Activated naive CD4-positive, alpha-beta T cell treated with anti-CD3 and anti-CD28 coated beads, Interleukin-2, amount 50 U/mL, for 72 hours (primary cell): ENCODE measurements at places on chromosomes 7 and 10.

- DNase-seq = no peak
These were observed 2.9 kb downstream of the AS3MT start for GRCh38 chr10:102872163-102872562.

DNA sequence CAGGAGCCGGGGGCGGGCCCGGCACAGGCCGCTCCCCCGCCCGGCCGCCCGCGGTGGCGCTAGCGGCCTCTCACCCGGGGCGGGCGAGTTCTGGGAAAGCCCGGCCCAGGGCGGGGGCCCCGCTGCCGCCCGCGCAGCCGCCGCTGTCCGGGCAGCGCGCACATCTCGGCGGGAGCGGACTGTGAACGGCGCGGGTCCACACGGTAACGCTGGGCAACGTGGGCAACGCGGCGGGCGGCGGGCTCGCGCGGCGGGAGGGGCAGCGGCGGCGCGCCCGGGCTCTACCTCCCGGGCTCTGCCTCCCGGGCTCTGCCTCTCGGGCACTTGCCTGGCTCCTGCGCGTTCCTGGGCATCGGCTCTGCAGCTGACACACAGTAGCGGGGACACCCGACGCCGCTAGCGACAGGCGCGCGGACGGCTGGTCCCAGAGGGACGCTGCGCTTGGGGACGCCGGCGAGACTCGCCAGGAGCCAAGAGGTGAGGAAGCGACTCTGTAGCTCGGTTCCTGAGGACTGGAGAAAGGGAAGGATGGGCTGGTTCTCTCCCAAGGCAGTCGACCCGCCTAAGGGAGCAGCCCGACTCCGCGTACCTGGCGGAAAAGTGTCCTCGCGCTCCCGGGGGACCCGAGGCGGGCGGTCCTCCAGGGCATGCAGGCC, at the start of gene PLCE1:
Gene PLCE1, plus strand, starts transcription at position 150 of the 656 bp plus-strand sequence. CDS start 37,116 bp downstream, outside the sequence.
- peak; percentile 16 for DNase-seq

GRCh38 chr10:129660569-129660968, 193.5 kb downstream of the MGMT start:
- DNase-seq = no peak

- DNase-seq = no peak
These were observed 127.0 kb downstream of the CCNY start for GRCh38 chr10:35463105-35463867.

DNA sequence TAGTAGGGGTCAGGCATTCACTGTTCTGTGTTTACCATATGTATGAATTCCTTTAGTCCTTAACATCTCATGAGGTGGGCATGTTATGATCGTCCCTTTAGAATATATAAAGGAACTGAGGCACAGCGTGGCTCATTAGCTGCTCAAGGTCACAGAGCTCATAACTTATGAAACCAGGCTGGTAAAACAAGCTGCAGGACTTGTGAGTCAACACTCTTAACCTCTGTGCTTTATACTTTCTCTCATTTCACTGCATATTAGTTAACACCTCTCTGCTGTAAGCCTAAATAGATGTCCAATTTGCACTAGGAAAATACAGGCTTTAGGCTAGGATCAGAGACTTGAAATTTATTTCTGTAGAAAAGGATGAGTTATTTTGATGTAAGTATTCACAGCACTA, 180.3 kb upstream of the HDAC9 start:
- DNase-seq = no peak

DNA sequence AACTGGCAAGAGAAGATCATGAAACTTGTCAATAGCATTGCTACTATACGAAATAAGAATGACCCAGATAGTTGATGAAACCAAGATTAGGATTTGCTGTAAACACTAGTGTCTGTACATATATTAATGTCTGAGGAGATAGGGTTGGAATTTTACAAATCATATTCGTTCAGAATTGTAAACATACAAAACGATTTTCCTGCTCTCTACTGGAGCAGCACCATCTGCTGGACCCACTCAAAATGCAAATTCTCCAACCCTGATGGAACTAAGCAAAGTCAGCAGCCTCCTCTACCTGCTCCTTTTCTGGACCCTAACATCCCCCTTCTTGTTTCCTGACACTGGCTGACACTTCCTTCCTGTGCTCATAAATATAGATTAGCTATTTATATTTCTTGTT, 29.4 kb upstream of the SGMS1 start:
- DNase-seq = no peak

DNA sequence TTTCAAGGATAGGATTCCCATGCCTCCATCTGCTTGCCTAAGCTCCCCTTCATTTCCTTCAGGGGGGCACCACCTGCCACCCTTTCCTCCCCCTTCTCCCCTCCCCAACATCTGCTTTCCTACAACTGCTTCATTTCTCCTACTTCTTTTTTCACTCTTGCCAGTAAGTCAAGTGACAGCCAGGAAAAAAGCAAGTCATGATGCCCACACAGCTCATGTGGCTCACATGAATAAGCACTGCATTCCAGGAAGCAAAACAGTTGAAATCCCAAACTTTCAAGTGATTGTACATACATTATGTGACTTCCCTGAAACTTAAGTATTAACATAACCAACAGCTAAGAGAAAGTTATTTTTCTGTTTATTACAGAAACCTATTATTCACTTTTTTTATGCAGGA, 78.6 kb downstream of the TNS3 start:
- no peak for DNase-seq

GRCh38 chr10:35470925-35471315, 134.2 kb upstream of the GJD4 start:
- no peak for DNase-seq

- no peak for DNase-seq
These were observed 32.7 kb downstream of the EEPD1 start for GRCh38 chr7:36185756-36186155.

- no peak for DNase-seq
These were observed 141.4 kb downstream of the PLPP4 start for GRCh38 chr10:120598386-120598785.

DNA sequence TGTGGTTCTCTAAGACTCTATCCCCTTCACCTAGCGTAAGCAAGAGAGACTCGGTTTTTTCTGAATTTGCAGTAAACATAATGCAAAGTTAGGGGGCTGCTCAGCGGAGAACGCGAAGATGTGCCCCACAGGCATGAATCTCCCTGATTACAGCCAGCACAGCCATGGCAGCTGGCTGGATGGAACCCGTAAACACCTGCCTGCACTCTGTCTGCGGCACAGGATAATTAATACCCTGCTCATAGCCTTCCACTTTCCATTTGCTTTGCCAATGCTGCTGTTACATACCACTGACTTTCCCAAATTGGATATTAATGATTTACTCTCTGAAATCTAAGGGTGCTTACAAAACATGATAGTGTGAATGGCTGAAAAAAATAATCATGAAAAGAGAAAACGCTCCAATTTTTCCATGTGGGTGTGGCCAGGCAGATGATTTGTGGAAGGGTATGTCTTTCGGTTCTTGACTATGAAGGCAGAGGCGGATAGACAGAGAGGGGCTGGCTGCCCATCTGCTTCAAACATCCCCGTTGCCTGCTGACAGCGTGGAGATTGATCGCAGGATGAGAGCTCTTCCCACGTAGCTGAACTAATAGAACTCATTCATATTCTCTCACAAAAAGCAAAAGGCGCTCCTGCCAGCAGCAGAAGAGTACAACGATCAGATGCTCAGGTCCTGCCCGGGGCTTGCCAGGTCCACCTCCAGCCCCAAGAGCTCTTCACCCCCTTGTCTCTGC, 193.2 kb upstream of the GHITM start:
- DNase-seq = no peak

DNA sequence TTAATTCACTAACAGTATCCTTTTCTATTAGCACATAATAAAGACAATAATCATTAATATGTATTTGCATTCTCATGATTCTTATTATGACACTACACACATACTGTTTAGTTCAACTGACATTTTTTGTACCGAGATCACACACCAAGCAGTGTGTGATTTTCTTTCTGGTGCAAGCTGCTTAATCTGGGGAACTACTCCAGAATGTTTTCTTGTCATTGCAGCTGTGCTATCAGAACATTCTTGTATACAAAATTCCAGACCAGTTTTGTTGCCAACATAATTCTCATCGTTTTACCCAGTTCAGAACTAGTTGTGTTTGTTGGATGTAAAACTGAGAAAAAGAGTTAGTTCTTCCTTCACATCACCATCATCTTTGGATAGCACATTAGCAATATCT, 37.4 kb downstream of the VKORC1L1 start:
- no peak for DNase-seq

- no peak for DNase-seq
These were observed 47.2 kb downstream of the OSBPL3 start for GRCh38 chr7:24932815-24933214.

- DNase-seq = no peak
These were observed 154.2 kb downstream of the TSPAN12 start for GRCh38 chr7:120703585-120704240.

DNA sequence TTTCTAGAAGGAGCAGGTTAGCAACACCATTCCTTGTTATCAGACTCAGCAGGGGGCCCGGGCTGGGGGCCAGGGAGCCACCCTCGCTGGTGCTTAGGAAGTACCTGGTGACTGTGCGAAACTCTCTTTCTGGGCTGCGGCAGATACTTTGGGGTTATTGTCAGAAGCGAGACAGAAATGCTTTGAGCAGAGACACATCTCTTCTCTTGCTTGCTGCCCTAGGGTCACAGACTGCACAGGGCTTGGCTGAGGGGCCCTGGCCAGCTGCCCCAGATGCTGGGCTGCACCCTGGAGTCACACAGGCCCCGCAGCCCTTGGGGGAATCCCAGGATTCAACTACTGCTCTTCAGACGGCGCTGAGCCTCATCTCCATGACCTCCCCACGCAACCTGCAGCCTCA, 91.9 kb downstream of the WDFY4 start:
- DNase-seq = no peak

GRCh38 chr7:77985974-77986339, 187.4 kb downstream of the PHTF2 start:
- DNase-seq = no peak

- no peak for DNase-seq
These were observed 34.0 kb downstream of the PSAP start for GRCh38 chr10:71816936-71817618.

DNA sequence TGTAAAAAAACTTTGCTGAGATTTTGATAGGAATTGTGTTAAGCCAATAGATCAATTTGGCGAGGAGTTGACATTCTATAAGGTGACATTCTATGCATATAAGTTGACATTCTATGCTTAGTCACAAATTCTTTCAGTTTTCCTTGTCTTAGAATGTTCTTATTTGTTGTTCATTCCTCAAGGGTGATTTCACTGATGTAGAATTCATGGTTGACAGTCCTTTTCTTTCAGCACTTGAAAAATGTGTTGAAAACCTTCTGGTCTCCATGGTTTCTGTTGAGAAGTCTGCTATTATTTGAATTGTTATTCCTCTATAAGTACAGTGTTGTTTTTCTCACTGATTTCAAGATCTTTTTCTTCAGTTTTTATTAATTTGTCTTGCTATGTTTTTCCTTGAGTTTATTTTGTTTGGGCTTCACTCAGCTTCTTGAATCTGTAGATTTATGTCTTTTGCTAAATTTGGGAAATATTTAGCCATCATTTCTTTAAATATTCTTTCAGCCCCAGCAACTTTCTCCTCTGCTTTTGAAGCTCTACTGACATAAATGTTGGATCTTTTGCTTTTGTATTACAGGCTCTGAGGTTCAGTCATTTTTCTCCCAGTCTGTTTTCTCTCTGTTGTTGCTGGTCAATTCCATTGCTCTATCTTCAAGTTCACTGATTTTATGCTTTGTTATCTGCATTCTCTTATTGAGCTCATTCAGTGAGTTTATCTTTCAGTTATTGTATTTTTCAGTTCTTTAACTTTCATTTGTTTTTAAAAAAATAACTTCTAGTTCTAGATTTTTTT, 154.9 kb downstream of the SDK1 start:
- no peak for DNase-seq

- DNase-seq = no peak
These were observed 476.1 kb downstream of the IPMK start for GRCh38 chr10:57791546-57791945.

DNA sequence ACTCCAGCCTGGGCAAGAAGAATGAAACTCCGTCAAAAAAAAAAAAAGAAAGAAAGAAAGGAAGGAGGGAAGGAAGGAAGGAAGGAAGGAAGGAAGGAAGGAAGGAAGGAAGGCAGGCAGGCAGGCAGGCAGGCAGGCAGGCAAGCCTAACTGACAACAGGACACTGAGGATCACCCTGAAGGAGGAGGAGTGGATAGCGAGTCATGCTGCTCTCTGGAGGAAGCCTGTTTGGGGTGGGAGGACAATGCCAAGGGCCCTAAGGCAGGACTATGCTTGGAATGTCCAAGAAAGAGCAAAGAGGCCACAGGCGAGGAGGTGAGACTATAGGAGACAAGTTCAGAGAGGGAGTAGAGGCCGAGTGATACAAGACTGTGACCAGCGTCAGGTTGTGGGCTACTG, 107.0 kb upstream of the PARD3 start:
- DNase-seq = no peak
